ENCODE measurements at places on chromosomes 5 and 9.

DNA sequence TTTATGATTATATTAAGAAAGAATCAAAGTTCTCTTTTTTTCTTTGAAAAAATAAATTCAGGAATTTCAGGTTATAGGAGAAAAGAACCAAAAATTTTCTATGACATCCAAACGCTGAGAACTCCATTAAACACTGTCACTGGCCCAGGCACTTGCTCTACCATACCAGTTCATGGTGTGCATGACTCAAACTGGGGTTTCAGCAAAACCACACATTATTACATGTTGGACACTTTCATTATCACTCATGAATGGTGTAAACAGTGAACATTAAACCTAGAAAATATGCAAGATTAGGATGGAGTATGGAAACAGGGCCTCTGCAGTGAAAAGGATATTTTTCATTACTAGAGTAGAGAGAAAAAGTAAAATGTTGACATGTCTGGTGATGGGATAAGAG, 369.9 kb upstream of the FAM174A start:
- DNase-seq: no peak

DNA sequence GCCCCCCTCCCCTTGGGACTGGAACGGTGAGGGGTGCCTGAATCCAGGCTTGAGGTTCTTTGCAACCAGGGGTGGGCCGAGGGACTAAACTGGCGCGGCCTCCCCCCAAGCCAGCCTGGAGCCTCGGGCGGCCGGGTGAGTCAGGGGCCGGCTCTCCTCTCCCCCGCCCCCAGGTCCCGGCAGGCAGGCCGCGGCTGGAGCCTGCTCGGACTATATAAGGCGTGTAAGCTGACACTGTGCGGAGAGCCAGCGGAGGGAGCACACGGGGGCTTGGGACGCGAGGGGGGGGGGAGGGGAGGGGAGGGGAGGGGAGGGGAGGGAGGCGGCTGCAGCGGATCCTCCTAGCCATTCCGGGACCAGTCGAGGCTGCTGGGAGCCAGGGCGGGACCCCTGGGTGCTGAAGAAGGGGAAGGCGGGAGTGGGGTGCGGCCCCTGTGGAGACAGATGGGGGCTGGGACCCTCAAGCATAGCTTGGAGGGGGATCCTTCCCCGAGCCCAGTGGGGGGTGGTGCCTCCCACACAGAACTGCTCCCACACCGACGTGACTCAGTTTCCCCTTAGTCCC, 595 bp downstream of the PDLIM7 start:
- no peak for DNase-seq

- no peak for DNase-seq
Measured at GRCh38 chr5:39214912-39215709, 4.3 kb downstream of the FYB1 start.

DNA sequence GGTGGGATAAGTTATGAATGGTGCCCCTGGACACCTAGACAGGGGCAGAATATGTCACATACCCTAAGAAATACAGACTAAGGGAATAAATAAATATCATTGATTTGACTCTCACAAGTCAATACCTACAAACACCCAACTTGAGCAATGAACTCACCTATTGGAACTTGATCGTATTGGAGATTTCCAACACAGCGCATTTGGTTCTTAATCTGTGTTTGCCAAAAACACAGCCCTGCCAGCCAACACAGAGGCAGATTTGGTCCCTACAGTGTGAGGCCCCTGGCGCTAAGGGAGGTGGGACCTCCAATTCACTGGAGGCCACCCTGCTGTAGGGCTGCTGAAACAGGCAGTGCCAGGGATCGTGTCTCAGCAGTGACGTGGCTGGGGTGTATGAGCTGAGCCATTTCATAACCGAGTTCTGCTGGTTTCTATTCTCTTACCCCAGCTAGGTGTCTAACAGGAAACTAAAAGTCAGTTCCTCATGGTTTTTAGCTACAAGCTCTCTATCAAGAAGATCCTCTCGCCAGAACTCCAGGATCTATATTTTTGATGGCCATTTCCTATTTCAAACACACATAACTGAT, 84.5 kb downstream of the SLC1A1 start:
- peak; percentile 3 for DNase-seq

DNA sequence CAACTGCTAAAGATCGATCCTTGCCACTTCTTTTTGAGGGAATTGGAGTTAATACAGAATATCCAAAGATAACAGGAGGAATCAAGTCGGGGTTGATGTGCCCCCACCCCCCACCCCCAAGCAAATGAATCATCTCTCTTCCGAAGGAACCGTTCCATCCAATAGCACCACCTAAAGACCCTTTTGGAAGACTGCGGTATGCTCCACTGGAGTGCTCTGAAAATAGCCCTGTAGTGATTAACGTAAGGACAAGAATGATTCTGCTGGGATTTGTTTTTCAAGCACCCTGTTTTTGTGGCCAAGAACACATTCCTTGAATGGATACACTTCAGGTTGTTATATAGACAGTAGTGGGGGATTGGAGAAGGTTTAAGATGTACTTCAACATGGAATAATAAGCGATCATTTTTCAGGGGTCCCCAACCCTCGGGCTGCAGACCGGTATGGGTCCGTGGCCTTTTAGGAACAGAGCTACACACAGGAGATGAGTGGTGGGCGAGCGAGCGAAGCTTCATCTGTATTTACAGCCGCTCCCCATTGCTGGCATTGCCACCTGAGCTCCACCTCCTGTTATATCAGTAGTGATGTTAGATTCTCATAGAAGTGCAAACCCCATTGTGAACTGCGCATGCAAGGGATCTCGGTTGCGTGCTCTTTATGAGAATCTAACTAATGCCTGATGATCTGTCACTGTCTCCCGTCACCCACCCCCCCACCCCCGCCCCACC, 44.5 kb upstream of the TMEM252 start:
- no peak for DNase-seq

DNA sequence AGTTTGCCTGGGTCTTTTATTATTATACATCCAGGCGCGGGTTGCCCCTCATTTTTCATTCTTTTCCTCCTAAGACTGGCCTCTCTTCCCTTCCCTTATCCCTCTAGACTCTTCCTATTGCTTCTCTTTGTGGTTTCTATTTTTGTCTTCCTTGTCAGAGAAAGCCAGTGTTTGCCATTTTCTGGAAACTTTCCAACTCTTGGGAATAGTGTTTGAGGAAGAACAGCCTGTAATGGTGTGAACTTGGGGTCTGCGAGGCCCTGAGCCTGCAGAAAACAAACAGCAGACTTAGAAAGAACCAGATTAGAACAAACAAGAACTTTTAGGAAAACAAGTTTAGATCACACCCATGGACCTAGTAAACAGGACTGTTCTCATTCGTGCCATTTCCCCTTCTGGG, 15.5 kb downstream of the PRKACG start:
- DNase-seq: no peak

DNA sequence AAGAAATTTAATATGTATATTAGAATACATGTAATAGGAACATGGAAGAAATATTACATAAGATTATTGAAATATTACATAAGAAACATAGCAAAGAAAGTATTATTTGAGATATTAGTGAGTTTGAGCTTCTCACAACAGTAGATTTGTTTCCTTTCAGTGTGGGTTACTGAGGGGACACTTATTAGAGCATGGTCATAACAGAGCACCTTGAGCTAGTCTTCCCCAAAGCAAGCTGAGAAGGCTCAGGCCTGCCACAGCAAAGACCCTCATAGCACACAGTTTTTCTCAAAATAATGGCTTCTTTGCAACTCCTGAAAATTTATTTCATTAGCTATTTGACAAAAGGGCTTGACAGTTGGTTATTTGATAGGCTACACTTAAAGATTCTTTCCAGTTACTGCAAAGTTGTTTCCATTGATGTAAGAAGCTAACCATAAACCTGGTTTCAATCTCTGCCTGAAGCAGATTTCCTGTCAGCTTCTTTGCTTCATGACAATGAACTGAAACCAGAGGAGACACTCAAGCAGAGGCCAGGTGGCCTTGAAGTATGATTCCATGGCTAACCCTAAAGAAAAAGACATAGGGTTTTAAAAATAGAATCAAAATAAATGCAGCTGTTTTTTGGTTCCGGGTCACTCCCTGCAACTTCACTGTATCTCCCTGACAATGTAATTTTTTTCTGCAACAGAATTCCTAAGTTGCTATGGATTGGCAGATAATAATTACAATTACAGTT, 68.6 kb downstream of the ERMP1 start:
- no peak for DNase-seq

All from stimulated activated CD4-positive, alpha-beta T cell treated with anti-CD3 and anti-CD28 coated beads, Interleukin-15, amount 100 ng/mL, for 48 hours (primary cell).